ENCODE measurements at places on chromosomes 1 and 21.
A peak's percentile ranks its signal among the peaks of the same experiment; 100 is the strongest.

DNA sequence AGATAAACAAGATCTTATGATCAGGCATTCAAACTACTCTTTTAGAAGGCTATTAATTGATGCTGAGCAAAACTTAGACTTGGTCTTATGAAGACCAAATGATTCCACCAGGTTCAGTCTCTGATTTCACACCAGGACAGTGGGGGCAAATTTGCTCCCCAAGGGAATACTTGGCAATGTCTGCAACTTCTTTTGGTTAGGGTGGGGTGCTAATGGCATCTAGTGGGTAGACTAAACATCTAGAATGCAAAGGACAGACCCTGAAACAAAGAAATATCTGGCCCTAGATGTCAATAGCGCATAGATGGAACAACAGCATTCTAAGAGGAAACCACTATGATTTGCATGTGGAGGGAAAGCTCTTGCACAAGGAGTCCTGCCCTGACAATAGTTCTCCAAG is 30.6 kb downstream of the DPT start:
- DNase-seq, result no peak

GRCh38 chr1:220772846-220773245 is 13.9 kb upstream of the MTARC1 start:
- no peak for DNase-seq

DNA sequence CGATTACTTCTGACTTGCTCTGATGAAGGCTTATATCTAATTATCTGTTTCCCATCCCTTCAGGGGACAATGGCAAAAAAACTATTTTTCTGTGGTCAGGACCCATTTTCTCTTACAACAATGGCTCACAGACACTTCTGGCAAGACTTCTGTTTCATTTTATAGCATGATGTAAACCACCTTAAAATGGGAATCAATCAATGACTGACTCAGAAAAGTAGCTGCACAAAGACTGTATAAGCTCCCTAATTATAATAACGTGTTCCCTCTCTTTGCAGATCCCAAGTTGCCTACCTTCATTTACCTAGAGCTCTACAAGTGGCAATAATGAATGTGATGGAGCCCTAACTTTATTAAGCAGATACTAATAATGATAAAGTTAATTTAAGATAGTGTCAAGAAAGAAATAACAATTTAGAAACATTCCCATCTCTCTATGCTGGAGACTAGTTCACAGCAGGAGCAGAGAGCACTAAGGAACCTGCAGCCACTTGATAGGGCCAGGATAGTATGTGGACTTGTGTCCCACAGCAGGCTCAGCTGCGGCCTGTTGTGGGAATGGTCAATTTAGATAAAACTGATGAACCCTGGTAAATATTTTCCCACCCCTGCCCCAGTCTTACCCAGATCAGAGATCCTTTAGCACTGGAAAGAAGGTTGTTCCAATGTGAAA is 538 bp downstream of the GBP2 start:
- DNase-seq, result no peak

DNA sequence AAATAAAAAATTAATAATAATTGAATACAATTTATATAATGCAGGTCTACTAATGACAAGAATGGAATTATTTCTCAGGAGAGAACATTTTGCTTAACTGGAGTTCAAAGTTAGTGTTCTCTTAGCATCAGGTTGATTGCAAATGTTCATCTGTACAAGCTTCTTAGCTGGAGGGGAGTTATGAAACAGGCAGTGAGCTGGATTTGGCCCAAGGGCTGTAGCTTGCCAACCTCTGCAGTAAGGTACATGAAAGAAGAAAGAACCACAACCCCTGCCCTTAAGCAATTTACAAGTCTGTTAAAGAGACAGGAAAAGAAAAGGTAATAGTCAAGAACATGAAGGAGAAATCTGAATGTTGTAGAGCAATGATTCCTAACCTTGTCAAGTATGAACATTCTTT is 17.0 kb downstream of the LPGAT1 start:
- no peak for DNase-seq

DNA sequence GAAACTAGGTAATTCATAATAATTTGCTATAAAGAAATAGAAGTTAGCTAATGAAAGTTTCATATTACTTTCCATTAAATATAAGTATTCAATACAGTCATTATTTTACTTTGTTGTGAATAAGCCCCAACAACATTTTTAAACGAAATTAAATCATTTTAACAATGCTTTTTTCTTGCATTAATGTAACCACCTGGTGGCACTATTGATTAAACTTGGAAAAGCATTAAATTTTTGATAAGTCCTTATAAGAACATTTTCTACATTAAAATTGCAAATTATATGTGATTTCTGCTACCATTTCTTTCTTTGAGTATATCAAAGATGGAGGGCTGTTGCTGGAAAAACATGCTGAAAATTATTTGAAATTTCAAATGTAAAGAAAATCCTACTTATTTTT is 918.8 kb upstream of the TMPRSS15 start:
- DNase-seq, result no peak

DNA sequence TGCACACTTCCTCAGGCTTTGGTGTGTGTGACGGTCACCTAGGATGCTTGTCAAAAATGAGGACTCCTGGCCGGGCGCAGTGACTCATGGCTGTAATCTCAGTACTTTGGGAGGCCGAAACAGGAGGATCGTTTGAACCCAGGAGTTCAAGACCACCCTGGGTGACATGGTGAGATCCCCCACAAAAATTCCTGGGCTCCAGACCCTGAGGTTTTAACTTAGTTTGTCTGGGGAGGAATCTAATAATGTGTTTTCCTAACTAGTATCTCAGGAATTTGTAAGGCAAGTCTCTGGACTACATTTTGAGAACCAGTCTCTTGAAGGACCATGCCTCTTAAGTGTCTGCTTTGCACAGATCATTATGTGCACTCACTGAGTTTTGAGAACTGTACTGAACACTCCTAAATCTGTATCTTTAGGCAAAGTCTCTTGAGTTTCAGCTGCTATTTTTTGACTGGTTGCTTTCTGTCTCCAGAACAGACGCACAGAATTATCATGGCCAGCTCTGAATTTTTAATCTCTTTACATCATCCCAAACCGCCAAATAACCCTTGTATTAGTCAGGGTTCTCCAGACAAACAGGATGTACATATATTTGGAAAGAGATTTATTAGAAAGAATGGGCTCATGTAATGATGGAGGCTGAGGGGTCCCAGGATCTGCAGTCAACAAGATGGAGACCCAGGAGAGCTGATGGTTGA is 45.5 kb upstream of the VANGL1 start:
- DNase-seq, result no peak

- no peak for DNase-seq
Observed at GRCh38 chr1:191533254-191533653, 625.0 kb upstream of the RGS18 start.

- DNase-seq, result no peak
Observed at GRCh38 chr1:58406301-58407071, 140.0 kb downstream of the OMA1 start.

- DNase-seq, result no peak
Observed at GRCh38 chr1:3466366-3467075, 12.1 kb downstream of the ARHGEF16 start.

- DNase-seq, result no peak
Observed at GRCh38 chr1:188991221-188991930, 1486.3 kb downstream of the BRINP3 start.

DNA sequence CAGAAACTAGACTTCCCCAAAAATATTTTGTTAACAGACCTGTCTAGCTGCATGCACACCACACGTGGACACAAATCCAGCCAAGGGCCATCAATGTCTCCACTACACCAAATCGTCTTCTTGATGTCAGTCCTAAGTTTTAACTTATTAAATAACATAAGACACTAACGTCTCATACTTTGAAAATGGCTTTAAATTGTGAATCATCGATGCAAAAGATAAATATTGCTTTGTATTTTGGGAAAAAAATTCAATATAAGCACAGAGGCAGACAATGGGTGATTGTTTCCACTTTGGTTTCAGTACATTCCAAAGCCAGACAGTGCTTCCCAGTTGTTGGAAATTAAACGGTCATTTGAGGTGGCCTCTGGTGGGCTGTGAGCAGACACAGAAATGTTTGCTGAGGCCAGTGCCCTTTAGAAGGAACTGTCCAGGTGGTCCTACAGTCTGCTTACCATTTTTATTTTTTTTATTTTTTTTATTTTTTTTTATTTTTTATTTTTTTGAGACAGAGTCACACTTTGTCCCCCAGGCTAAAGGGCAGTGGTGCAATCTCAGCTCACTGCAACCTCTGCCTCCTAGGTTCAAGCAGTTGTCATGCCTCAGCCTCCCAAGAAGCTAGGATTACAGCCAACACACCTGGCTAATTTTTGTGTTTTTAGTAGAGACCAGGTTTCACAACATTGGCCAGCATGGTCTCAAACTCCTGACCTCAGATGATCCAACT is 1.8 kb upstream of the KIAA2013 start:
- DNase-seq, result no peak

DNA sequence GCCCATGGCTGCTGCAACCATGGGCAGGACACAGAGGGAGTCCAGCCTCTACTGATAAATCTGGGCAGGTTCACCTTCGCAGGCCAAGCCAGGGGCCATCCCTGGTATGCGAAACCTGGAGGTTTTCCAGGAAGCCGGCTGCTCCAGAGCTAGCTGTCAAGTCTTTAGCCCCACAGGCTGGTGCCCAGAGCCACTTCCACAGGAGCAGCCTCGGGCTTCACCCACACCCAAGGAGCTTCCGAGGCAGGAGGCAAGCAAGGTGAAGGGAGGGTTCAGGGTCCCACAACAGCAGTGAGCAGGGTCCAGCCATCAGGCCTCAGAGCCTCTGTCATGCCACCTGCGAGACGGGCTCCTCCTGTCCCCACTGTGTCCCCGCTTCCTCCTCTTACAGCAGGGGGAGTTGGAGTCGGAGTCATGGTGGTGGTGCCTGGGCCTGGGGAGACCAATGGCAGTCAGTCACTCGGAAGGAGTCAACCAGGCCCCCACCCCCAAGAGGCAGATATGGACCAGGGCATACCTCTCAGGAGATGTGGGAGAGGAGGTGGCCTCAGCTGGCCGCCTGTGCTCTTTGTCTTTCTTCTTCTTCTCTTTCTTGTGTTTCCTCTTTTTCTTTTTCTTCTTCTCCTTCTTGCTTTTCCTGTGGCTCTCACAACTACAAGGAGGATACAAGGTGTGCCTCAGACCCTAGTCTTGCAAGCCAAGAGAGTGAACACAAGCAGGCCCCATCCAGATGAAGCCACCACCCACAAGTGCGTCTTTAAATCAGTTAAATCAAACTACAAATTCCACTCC is 2.1 kb downstream of the C1orf35 start:
- DNase-seq, result no peak

DNA sequence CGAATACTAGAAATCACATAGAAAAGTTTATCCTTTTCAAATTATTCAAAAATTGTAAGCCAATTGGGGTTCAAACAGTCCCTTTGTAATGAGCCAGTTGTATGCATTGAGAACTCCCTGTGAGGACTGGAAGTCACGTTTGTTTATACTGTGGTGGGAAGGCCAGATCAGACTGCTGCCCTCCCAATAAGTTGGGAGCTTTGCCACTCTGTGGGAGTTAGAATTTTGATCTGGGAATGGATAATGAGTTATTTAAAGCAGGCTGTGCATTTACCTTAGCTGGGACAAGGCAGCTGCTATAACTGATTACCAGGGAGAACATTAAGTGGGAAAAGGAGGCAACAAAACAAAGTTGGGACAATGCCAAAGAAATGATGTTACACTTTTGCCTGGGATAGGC is 178.8 kb downstream of the SDCCAG8 start:
- no peak for DNase-seq

DNA sequence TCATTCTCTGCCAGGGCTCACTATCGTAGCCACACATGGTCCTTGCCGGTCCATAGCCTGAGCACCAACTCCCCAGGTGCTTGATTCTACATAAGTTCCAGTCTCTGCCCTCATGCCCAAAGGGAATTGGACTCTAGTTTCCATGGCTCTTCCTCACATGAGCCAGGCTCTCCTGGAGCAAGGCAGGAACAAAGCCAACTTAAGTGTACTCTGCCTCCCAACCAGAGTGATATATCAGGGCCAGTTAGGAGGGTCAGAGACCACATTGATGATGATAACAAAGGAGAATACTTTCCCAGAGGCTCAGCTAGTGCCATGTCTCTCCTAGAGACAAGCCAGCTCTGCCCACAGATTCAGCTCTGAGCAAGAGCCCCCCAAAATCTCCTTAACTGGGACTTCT is 70.9 kb downstream of the ERI3 start:
- DNase-seq, result no peak

- DNase-seq, result peak; percentile 5
Observed at GRCh38 chr1:1960480-1961196, 41.6 kb upstream of the TMEM52 start.

DNA sequence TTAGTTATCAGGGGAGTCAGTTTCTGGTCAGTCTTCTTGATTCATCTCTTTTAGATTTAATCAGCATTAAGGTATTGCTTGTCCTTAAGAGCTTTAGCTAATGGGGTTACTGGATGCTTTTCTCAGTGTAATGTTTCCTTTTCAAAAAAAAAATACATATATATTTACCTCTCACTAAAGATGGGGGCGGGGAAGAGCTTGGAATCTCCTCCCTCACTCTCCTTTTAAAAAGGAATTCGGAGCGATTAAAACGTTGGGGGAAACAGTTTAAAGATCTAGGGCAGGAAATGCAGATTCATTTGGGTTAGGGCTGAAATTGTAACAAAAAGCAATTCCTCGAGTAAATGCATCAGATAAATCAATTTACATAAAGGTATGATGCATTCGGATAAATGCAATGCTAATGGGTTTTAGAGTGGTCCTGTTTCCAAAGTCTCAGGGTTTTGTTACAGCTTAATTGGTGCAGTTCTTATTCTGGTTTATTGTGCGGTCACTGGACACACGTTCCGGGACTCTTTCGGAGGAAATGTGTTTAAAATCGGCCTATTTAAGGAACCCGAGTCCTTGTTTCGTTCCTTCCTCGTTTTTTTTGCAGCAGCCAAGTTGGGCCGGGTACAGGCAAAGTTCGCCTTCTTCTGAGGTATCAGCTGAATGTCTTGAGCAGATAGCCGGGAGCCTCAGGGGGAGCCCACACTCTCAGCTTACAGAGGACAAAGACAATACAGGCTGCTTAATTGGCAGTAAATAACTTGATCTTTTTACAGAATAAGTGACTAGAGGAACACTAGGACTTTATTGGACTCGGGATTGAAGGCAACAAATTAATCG is 1.6 kb downstream of the LMO4 start:
- DNase-seq, result peak; percentile 26

- DNase-seq, result no peak
Observed at GRCh38 chr1:218217040-218217439, 68.1 kb upstream of the RRP15 start.

DNA sequence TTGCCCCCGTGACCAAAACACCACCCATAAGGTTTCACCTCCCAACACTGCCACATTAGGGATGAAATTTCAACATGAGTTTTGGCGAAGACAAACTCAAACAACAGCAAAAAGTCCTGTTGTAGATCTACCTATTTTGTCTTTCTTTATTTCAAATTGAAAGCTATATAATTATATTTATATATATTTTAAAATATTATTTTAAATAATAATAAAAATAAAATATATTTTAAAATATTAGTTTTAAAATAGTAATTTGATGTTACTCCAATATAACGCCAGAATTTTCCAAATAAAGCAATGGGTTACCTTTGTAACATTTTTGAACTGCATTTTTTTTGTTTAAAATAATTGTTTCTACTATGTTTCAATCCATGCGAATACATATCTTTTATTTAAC is 263.5 kb upstream of the USP25 start:
- no peak for DNase-seq
